ENCODE measurements at places on chromosomes 5 and 9.

- no peak for DNase-seq
These were observed 95.7 kb upstream of the EGFLAM start for GRCh38 chr5:38162625-38163024.

DNA sequence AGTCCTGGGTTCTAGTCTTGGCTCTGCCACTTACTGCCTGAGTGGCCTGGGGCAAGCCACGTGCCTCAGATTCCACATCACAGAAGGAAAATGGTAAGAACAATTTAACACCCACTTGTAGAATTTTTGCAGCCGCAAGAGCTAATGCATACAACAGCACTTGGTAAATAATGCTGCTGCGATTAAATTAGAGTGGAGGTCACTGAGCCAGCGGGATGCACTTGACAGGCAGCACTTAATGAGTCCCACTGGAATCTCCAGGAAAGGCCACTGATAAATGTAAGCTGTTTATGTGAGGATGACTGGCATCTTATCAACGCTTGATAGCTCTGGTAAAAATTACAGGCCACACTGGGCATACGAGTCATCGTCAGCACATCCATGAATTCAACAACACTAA lies 59.4 kb upstream of the UBTD2 start:
- no peak for DNase-seq

DNA sequence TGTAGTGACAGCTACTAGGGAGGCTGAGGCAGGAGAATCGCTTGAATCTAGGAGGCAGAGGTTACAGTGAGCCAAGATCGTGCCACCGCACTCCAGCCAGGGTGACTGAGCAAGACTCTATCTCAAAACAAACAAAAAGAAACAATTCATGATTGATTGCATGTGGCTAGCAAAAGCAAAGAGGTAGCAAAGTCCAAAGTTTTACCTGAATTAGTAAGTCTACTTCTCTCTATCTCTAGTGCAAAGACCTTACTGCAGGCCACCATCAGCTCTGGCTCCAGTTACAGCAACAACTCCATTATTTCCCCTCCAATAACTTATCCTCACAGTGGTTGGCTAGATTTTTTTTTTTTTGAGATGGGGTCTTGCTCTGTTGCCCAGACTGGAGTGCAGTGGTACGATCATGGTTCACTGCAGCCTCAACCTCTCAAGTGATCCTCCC lies 6.2 kb upstream of the SAR1B start:
- no peak for DNase-seq

DNA sequence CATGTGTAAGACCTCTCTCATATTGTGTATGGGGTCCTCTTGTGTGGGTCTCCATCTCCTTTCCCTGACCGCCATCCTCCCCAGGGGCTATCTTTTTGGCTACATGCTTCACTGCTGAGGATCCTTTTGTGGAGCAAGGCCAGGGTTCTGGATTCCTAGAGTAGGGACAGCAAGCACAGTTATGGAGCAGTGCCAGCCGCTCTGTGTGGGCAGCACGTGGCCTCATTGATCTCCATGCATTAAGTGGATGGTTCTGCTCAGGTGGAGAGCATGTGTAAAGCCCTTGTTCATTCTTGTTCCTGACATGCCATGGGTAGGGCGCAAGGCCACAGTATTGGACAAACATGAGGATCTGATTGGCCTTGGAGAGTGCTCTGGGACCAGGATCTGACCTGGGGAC lies 8.9 kb downstream of the PHF2 start:
- DNase-seq: no peak

- peak; percentile 45 for DNase-seq
These were observed 1111.8 kb downstream of the TAF11L14 start for GRCh38 chr5:18745988-18746615.

- no peak for DNase-seq
These were observed 132.6 kb downstream of the SPOCK1 start for GRCh38 chr5:137366526-137366925.

GRCh38 chr5:145068721-145069120 lies 766.4 kb downstream of the PRELID2 start:
- no peak for DNase-seq

GRCh38 chr9:89695441-89695891 lies 90.7 kb downstream of the GADD45G start:
- DNase-seq: no peak

DNA sequence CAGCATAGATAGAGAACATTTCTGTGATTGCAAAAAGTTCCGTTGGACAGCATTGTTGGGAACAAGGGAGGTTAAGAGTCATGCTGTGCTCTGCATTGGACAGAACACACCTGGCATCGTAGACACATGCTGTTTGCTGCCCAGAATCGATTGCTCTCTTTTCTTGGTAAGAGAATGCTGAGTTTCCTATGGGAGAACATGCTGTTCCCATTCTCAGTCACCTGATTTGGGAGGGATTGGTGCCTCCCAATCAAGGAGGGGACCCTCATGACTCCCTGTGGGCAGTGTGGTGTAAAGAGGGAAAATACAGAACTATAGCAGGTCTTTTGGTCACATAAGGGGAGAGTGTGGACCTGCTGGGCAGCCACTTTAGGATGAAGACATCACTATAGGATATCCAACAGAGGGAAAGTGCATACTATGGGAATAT lies 555.4 kb upstream of the CLINT1 start:
- DNase-seq: no peak

DNA sequence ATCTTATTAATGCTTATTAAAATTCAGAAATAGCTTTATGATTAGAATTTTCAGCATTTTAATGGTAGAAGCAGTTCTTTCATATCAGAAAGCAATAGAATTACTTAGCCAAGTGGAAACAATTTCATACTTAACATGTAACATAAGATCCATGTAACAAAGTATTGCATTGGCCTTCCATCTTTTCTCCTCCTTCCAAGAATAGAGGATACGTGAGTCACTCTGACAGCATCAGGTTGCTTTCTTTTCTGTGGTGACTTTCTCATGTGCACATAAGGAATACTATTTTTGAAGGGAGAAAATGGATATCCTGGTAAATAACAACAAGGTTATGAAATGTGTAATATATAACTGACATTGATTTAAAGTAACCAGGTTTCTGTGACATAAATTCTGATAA lies 272.2 kb downstream of the ANXA1 start:
- no peak for DNase-seq

DNA sequence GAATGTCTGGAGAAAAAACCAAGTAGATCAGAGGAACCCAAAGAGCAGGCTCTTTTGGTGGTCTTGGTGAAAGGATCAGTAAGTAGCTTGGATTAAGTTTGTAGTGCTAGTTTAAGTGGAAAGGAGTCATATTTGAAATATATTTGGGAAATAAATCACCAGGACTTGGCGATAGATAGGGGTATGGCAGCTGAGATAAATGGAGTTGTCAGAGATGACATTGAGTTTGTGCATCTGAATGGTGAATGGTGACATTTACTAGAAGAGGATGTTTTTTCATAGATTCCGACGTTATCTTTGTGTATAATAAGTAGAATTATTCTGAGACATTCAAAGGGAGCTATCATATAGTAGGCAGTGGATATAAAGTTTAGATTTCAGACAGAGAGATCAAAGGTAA lies 143.6 kb upstream of the RASGRF2 start:
- DNase-seq: no peak

DNA sequence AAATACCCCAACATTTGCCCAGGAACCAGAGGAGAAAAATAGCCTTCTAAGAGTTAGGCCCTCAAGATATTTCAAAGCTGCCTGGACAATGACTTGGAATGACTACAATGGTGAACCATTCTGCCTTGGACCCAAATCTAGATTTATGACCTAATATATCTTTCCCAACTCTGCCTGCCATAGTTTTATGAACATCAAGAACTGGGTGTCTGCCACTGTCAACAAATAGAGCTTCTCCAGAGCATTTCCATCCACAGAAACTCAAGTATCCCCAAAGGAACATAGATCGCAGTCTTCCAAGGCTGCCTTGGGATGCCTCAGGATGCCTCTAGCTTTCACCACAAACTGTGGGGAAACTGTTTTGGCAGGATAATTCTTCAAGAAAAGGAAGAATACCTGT lies 48.2 kb upstream of the NFIB start:
- no peak for DNase-seq

DNA sequence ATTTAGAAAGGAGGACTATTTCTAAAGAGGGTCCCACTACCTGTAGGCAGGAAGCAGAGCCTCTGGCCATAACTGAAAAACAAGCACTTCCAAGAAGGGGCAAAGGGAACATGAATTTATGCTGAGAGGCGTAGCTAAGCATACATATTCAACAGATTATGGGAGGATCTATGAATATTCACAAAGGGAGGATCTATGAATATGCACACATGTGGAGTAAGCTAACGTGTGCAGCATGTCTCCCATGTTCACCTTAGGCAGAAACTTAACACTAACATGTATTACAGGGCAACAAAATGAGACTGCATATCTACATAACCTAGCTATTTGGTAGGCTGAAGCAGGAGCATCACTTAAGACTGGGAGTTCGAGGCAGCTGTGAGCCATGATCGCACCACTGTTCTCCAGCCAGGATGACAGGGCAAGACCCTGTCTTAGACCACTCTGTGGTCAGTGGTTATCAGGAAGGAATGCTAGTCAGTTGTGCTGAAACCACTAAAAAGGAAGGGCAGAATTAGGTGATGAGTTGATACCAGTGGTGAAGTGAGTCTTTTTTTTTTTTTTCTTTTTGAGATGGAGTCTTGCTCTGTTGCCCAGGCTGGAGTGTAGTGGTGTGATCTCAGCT lies 20.8 kb downstream of the FXN start:
- DNase-seq: no peak

DNA sequence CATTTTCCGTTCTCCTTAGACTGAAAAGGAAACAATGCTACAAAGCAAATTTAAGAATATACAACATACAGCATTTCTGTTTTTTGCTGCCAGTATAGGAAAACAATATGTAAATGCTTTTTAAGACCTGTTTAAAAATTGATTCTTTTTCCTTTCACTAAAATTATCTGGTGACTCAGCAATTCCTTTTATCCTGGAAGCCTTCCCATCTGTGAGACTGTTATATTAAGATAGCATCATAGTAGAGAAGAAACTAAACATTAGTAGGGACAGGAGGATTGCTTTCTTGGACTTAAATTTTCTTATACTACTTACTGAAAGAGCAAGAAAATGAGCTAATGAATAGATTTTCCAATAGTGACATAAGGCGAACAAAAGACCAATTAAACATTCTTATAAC lies 30.0 kb upstream of the GPR21 start:
- no peak for DNase-seq

- DNase-seq: no peak
These were observed 366.0 kb downstream of the KDM4C start for GRCh38 chr9:7123743-7124142.
